ENCODE measurements at places on chromosomes 1 and 21.
A peak's percentile ranks its signal among the peaks of the same experiment; 100 is the strongest.

DNA sequence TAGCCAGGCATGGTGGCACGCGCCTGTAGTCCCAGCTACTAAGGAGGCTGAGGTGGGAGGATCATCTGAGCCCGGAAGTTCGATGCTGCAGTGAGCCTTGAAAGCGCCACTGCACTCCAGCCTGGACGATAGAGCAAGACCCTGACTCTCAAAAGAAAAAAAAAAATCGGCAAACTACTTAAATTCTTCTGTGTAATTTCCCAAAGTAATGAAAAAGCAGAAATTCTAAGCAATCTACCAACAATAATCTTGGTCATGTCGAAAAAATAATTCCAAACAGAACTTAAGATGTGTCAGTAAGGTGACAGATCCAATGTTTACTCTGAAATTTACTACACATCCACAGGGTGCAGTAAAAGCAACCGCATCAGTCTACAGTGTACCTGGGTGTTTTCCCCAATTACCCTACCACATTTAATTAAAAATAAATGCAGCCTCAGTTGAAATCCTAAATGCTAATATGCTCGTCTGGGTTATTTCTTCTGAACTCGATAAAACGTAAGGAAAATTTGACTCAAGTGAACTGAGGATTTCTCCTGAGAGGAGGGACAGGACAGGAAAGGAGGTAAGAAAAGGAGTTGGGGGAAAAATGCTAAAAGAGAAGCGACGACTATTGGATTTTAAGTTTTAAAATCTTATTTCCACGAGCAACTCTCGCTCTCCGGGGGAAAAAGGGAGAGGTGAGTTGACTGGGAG, 801 bp downstream of the EPRS1 start:
- DNase-seq = no peak

GRCh38 chr1:23483321-23484252, at the start of gene ASAP3:
Gene ASAP3 (minus strand): TSS chr1:23484179. CDS start chr1:23484133, 46 bp downstream.
- DNase-seq = no peak

DNA sequence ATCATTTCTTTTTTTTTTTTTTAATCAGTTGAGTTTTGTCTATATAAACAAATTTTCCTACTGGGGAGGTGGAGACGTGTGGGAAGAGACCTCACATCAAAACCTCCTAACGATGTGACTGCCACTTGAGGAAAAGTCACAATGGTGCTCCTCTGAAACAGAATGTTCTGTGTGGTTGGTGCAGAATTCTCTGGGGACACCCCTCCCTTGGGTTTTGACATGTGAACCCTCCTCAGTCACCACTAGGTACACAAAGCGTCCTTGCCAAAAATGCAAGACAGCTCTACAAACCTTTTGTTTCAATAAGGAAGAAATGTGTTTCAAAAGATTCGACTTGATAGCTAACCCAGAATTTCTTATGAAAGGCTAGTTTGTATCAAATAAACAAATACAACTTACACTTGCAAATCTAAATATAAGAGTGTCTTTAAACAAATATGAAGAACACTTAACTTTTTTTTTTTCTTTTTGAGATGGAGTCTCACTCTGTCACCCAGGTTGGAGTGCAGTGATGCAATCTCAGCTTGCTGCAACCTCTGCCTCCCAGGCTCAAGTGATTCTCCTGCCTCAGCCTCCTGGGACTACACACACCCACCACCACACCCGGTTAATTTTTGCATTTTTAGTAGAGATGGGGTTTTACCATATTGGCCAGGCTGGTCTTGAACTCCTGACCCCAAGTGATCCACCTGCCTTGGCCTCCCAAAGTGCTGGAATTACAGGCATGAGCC, 9.3 kb downstream of the SLC25A24 start:
- no peak for DNase-seq

DNA sequence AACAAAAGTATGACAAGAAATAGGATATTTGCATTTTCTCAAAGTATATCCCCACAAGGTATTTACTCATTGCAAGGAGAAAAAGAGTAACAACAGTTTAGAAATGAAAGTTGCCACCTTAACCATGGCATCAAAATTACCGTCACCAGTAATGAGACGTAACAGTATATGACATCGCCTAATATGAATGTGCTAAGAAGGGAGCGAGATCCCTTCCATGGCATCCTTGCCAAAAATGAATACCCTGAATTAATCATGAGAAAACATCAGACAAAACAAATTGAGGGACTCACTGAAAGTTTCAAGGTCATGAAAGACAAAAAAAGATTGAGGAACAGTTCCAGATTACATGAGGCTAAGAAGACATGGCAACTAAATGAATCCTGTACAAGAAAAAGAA, 78.9 kb upstream of the MROH9 start:
- no peak for DNase-seq

DNA sequence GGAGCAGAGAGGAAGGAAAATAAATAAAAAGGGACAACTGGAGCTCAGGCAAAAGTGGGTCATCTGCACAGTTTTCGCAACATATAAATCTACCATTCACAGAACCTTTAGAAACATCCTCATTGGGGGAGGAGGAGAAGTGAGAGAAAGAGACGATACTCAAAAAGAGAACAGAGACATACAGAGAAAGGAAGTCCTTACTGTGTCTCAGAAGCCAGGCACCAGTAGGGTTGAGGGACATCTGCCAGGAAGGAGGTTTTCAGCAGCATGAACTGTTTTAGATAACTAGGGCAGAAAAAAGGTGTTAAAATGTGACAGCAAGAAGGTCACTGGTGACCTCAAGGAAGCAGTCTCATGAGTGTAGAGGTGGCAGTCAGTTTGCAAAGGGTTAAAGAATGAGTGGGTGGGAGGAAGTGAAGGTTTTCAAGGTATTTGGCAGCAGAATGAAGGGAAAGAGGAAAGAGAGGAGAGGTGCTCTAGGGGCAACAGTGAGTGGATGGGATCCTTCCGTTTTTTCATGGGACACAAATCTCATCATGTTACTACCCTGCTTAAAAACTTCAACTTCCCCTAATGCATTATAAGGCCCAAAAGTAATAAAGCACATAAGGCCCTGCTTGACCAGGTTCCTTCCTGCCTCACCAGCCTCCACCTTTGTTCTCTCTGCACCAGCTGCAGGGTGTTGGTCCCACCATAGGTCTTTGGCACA, 9.5 kb downstream of the JAK1 start:
- DNase-seq = peak; percentile 58

DNA sequence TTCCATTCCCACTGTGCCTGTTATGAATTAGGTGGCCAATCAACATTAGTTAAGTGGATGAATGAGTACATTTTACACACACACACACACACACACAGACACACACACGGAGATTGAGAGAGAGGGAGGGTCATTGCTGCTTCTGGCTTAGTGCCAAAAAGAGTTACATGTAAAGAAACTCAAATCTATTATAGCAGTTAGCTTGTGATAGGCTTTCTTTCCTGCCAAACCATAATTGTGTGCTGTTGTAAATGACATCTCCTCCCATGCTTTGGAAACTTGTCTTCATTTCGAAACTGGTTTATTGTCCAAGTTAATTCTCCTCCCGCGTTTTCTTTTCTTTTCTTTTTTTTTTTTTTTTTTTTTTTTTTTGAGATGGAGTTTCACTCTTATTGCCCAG, 1.4 kb upstream of the MT1HL1 start:
- DNase-seq = no peak

DNA sequence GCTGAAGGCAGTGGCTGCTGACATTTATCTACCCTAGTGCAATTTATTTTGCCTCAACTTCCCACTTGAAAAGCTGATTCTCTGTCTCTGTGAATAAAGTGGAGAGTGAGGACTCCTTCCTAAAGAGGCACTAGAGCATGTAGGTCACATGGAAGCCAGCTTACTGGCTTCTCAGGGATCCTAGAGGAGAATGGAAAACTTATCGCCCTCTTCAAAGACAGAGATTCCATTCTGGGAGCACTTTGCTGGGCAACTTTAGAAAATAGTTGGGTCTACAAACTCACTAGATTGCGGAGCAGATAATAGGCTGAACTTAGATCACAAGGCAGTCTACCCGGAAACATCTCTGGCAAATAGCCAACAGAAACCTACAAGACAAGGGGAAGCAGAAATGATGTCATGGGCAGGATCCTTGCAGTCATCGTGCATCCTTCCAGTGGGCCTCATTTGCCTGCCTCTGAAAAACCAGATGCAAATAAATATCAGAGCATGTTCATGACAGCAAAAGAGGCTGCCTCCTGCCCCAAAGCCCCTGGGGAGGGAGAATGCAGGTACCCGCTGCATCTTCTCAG, 104.8 kb upstream of the BARHL2 start:
- no peak for DNase-seq

DNA sequence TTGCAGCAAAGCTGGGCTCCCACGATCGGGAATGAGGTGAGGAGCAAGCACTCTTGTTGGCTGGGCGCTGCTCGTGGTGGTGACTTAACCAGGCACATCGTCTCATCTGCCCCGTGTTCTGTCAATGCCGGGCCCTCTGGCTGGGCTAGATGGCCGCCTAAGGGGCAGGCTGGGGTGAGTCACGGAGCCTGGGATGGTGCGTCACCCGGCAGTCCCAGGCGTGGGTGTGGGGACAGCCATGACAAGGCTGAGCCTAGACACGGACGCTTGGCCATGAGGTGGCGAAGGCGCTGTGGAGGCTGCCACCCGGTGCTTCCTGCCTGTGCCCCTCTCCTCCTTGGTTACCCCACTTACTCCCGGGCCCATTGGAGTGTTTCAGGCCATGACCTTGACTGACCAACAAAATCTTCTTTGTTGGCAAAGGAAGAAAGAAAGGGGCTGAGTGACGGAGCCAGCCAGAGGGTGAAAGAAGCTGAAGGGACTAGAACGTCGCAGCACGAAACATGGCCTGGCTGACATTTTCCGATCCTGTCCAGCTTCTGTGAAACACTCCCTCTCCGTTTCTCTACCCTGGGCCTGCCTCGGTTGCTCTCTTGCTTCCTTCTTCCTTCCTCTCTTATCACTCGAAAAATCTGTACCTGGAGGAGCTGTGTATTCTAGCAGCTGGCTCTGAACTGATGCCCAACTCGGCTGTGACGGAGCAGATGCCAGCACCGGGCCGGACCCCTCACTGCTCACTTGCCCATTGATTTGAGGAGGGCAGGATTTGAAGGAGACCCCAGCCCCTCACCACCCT, 596 bp downstream of the CD247 start:
- no peak for DNase-seq

DNA sequence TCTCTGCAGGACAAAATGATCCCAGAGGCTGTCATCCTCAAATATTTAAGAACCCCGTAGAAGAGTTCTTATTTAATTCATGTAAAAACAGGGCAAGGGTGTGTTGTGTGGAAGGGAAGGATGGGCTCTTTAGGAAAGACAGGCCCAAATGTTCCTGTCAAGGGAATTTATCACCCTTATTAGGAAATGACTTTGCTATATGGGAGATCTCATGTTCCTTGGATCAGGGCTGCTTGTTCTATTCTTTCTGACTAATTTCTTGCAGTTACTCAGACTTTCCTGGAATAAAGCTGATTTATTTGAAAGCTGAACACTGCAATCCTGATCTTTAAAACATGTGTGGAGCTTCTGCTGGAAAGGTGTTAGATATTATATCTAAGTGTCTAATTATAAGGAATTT, 72.8 kb downstream of the SELENOF start:
- DNase-seq = no peak
